ENCODE measurements at places on chromosomes 6 and 20.

GRCh38 chr6:150336299-150336698 lies 32.5 kb upstream of the IYD start:
- DNase-seq = no peak

- no peak for DNase-seq
Measured at GRCh38 chr20:23396950-23397627, 24.2 kb downstream of the NAPB start.

DNA sequence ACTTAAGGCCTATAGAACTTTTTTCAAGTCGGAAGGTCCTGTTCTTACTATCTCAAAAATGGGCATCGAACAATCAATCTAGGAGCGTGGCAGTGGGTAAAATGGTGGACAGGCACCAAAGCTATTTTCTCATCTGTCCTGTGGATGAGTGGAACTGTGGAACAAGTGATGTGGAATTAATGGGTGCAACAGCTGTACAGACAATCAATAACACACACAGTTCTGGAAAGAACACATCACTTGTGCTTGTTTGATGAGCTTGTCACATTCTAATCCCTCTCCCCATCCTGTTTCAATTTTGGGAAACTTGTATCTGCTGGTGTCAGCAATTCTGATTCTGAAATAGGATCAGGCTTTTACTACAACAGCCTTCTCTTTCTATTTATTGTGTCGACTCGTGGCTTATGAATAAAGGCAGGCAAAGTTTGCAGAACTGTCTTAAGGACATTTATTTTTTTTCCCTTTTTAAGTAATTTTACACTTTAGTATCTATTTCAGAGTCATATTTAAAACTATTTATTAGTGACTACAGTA lies 11.5 kb downstream of the RBM24 start:
- DNase-seq = no peak

DNA sequence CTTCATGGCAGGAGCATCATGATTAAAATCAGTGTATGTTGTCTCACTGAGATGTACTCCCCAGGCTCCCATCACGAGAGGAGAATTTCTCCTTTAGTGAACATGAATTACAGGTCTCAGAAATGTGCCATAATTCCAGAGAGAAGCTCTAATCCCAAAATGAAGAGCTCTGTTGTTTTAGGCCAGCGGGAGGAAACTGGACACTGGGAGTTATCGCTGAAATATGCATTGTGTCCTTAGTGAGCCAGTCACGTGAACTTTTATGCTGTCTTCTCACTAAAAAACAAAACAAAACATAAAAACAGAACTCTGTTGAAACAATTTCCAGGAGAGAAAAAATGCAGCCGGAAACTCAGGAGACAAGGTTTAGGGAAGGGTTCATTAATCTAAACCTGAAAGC lies 315.7 kb upstream of the NT5E start:
- DNase-seq = no peak

GRCh38 chr6:11445146-11445545 lies 92.4 kb upstream of the TMEM170B start:
- DNase-seq = no peak

DNA sequence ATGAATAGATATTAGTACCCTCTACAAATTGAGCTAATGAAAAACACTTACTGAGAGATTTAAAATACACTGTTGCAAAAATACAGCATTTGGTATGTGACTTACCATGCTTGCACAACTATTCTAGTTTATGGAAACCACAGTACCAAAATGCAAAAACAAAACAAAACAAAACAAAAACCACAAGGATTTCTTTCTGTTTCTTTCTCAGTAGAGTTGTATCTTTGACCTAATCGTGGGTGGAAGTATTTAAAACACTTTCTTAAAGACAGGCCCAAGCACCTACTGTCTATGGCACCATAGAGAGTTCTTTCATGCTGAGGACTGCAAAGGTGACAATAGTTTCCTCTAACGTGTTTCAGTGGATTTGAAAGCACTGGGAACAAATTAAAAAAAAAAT lies 95.3 kb upstream of the C6orf118 start:
- DNase-seq = no peak

DNA sequence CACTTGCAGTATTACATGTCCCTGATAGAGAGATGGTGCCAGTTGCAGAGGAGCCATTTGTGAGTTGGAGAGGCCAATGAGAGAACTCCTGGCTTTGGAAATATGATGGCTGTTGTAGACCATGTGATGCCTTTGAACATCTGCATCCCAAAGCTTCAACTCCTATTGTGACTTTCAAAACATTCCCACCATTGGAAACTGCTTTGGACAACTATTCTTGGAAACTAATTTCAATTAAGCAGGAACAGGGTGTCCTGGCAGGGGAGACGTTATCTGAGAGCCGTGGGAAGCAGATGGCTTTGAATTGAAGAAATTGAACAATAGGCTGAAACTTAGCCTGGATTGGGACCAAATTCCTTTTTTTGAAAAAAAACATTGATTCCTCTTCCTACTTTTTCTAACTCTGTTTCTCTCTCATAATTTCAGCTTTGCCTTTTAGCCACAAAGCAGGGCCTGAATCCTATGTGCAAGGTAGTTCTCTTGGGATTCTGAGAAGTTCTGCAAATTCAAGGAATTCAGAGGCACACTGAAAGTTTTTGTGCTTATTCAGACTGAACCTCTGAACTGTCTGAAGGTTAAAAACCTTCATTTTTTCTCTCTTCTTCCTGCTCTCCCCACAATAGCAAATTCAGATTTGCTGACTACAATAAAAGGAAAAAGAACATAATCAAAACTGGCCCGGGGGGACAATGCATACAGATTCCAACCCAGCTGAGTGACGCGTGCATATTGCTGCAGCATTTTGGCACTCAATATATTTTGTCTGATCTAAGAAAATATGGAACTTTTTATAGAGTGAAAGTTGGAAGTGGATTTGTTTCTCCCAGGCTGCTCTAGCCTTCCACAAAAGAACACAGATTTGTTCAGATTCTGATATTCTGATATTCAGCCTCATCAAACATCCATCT lies 720.4 kb upstream of the CHD6 start:
- no peak for DNase-seq

- no peak for DNase-seq
Measured at GRCh38 chr6:105817370-105817769, 268.8 kb upstream of the PRDM1 start.

DNA sequence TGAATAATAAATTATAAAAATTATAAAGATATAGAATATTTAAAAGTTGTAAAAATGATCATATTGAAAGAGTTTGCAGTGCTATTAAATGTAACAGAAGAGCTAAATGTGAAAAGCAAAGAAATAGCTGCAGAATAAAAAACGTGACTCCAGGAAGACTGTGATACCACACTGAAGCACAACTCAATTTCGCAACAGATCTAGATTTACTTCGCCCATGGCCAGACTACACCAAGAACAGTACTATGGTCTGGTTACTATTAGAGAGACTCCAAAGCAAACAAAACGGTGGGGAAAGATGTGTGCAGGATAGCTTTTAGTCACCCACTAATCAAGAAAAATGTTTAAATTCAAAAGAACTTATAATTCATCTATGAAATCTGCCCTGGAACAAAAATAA lies 1.9 kb downstream of the CHD6 start:
- DNase-seq = no peak

DNA sequence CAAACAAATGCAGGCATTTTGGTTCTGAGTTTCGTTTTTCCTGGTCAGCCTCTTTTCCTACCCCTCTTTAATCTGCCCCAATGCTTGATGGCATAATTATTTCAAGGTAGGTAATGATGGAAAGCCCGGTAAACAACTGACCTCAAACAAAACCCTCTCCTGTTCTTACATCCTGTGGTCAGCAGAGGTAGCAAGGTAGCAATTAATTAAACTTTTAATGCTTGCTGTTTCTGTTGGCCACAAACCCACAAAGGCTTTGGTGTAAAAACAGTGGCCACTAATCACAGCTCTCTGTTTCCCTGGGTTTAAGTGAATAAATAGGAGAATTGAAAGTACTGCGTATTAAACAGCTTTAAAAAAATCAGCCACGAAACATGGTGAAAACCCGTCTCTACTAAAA lies 261.5 kb upstream of the SOX4 start:
- DNase-seq = no peak

- no peak for DNase-seq
Measured at GRCh38 chr6:147132889-147133288, 71.3 kb upstream of the STXBP5 start.

GRCh38 chr20:7399114-7399513 lies 541.1 kb downstream of the HAO1 start:
- no peak for DNase-seq

DNA sequence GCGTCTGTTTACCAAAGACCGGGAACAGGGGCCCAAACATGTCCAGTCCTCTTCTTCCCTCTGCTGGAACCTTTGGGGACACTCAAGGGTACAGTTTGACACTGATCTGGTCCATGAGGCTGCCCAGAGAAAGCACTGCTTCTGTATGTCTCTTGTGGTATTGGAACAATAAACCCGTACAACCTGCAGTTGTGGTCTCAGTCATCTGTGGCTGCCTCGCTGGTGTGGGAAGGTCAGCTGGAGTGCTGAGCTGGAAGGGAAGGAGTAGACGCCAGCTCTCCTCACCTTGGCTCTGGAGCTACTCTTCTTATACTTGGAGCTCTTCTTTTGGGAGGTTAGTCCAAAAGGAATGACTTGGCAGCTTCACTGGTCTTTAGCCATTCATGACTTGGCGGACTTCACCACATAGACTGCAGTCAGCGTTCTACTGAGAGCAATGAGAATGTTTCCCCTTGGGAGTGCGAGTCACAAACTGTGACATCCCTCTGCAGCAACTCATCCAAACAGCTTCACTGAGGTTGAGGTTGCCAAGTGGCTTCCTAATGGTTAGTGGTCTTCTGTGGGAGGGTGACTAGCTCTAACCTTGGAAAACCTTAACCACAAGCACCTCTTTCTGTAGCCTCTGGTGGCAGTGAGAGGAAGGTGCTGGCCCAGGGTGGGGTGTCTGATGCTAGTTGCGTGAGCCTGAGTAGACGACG lies 81.2 kb downstream of the ASXL1 start:
- no peak for DNase-seq

- DNase-seq = no peak
Measured at GRCh38 chr20:10318291-10319024, 99.8 kb downstream of the SNAP25 start.

GRCh38 chr6:34957231-34957783 lies 68.3 kb downstream of the ANKS1A start:
- no peak for DNase-seq

- DNase-seq = no peak
Measured at GRCh38 chr20:32508775-32509119, 76.4 kb downstream of the NOL4L start.

GRCh38 chr6:12516070-12516469 lies 200.5 kb upstream of the PHACTR1 start:
- DNase-seq = no peak

GRCh38 chr20:23164176-23164601 lies 78.1 kb upstream of the CD93 start:
- DNase-seq = no peak

- no peak for DNase-seq
Measured at GRCh38 chr6:169062272-169062671, 191.4 kb downstream of the THBS2 start.

GRCh38 chr6:149963212-149963461 lies 606 bp upstream of the ULBP1 start:
- no peak for DNase-seq

DNA sequence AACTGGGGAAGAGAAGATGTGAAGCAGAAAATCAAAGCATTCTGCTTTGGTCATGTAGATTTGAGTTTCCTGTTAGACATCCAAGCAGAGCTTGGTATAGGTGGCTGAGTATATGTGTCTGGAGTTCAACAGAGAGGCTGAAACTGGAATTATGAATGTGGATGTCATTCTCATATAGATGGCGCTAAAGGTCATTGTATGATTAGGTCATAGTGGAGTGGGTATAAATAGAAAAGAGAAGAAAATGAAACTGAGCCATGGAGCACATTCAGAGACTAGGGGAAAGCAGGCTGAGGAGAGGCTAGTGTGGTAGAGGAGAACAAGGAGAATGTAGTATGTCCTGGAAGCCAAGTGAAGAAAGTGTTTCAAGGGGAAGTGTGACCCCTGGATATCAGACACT lies 295.6 kb upstream of the PLN start:
- no peak for DNase-seq

- no peak for DNase-seq
Measured at GRCh38 chr20:22407237-22408193, 176.9 kb downstream of the FOXA2 start.

- DNase-seq = no peak
Measured at GRCh38 chr6:70041411-70041810, 175.1 kb downstream of the COL19A1 start.

DNA sequence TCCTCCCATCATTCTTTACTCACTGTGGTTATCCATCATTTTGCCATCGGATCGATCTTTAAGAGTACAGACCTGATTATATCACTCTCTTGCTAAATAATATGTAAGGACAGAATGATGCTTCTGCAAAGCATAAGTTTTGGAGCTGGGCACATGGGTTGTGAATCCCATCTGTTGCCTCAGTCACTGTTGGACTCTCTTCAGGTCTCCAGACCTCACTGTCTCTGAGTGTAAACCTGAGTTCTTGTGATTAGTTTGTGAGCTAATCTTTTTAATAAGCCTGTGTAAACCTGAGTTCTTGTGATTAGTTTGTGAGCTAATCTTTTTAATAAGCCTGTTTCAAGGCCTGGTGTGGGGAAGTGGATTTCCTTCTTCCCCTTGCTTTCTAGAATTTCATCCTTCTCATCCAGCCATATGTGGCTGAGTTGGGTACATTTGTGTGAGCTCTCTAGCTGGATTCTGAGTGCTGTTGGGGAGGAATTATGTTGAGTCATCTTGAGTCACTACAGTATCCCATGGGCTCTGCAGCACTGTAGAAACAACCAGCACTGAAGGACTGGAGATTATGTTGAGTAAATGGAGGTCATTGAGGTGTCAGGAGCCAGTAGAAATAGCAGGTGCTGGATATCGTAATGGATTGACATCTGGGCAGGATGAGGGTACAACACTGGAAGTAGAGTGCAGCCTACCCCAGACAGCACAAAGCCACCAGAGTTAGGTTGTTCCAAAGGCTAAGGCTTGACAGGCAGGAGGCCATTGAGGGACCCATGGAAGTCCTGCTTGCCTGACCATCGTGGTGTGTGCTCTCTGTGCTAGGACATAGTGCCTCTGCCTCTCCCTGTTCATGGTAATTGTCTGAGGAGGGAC lies 52.4 kb downstream of the SCAND1 start:
- no peak for DNase-seq

DNA sequence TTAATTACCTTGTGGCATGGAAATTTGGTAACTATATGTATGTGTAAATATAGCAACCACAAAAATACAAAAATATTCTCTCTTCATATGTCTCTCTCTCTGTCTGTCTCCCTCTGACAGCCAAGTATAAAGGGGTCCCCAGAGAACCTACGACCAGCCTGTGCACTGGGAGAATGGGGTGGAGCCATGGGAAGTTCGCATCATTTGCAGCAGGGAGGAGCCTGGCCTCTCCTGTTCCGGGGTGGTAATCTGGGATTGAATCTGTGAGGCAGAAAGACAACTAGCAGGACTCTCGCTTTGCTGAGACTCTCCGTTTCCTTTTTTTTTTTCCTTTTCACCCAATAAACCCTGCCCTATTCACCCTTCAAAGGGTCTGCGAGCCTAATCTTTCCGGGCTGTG lies 1109.1 kb downstream of the HACE1 start:
- no peak for DNase-seq

DNA sequence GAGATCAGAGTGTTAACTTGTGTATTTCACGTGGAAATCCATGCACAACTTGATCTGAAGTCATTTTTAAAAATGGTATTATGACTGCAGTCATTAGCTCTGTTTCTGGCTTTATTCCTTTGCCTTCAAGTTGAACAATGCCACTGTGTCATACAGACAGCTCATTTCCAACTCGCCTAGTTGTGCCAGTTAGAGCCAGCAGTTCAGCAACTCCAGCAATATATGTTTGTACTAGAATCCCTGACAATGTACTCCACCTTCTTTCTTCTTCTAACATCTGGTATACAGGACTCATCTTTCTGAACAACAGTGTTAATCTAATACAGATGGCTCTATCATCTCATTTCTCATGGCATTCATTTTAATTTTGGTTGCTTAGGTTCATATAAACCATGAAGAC lies 418.3 kb upstream of the POU3F2 start:
- no peak for DNase-seq
